ENCODE measurements at places on chromosomes 6 and 20.
A peak's percentile ranks its signal among the peaks of the same experiment; 100 is the strongest.

- no peak for DNase-seq
Measured at GRCh38 chr20:3420211-3420707, 12.8 kb upstream of the DNAAF9 start.

DNA sequence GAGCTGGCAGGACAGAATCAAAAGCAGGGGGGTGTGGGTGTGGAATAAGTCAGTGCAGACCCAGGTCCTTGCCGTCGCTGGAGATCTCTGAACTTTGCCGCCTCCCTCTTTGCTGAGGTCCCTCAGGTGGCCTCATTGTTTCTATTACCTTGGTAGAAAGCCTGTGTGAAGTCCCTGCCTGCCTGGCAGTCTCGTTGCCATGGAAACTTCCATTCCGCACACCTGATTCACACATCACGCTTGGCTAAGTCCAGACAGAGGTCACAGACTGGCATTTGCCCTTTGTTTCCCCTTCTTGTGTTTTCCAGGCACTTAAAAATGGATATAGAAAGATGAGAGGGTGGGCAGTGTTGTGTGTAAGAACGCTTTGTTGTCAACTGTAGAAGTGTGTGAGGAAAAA lies 260.6 kb downstream of the PRL start:
- peak; percentile 86 for DNase-seq

DNA sequence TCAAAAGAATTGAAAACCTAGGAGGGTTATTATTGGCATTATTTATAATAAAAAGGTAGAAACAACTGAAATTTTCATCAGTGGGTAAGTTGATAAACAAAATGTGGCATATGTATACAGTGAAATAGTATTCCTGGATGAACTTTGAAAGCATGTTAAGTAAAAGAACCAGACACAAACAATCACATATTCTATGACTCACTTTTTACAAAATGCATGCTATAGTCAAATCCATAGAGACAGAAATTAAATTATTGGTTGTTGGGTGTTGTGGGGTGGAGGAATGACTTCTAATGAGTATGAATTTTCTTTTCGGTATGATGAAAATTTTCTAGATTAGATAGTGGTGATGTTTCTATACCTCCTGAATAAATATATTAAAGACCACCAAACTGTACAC lies 94.6 kb downstream of the LRRC1 start:
- no peak for DNase-seq

DNA sequence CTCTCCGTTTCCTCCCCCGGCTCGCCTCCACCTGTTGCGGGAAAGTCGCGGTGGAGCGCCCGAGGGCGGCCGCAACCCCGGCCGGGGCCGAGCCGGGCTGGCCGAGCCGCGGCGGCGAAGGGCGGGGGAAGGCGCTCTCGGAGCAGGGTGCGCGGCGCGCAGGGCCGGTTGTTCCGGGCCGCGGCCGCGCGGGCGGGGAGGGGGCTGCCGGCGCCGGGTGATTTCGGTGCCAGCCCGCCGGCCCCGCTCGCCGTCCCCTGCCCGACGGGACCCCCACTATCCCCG lies 235 bp downstream of the MAP7 start:
- no peak for DNase-seq

- DNase-seq = no peak
Measured at GRCh38 chr6:92281571-92282076, 1137.7 kb downstream of the EPHA7 start.

GRCh38 chr6:168516944-168517741 lies 76.2 kb downstream of the SMOC2 start:
- no peak for DNase-seq

DNA sequence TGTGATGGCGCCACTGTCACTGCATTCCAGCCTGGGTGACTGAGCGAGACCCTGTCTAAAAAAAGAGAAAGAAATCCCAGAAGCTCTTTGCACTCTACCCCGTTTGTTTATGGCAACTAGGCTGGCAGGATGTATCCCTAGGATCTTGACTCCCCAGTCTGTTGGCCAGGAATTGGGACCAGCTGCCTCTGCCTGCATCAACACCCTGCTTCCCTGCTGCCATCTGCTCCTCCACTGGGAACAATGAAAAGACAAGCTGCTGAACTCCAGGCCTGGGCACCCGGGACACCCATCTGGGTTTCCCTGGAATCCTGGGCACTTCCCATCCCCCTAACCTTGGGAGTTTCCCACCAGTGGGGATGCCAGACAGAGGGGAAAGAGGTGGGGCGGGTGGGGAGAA lies 64.9 kb downstream of the CPNE5 start:
- DNase-seq = no peak

- DNase-seq = no peak
Measured at GRCh38 chr20:51318058-51318949, 224.2 kb downstream of the NFATC2 start.

GRCh38 chr20:57203204-57203603 lies 63.2 kb downstream of the BMP7 start:
- DNase-seq = no peak

- DNase-seq = peak; percentile 70
Measured at GRCh38 chr6:99344289-99344688, 5.2 kb downstream of the FAXC start.

GRCh38 chr20:23129891-23130621 lies 43.9 kb upstream of the CD93 start:
- no peak for DNase-seq

DNA sequence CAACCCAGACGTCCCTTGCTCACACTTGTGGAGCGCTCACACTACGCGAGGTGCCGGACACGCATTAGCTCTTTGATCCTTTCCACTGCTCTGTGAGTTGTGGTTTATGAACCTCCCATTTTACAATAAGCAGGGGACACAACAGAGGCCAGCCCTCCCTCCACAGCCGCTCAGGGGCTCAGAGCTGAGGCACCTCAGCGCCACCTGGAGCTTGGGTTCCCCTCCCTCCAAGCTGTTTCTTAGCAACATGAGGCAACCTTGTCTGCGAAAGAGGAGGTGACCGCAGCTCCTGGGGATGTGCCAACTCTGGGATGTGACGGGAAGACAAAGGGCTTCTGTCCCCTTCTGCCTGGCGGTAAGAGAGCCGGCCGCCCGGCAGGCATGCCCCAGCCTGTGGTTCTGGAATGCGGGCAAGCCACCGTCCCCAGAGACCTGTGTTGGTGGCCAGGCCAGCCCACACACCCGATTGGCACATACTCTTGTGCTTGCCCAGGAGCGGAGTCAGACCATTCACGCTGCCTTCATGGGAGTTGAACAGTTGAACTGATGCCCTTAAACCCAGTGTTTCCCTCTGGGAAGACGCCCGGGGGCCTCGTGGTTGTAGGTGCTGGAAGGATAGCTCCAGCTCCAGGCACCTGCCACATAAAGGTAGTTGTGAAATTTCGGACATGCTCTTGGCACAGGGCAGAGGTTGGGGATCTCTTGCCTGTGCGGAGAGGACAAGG lies 44.5 kb downstream of the RBM38 start:
- peak; percentile 36 for DNase-seq

DNA sequence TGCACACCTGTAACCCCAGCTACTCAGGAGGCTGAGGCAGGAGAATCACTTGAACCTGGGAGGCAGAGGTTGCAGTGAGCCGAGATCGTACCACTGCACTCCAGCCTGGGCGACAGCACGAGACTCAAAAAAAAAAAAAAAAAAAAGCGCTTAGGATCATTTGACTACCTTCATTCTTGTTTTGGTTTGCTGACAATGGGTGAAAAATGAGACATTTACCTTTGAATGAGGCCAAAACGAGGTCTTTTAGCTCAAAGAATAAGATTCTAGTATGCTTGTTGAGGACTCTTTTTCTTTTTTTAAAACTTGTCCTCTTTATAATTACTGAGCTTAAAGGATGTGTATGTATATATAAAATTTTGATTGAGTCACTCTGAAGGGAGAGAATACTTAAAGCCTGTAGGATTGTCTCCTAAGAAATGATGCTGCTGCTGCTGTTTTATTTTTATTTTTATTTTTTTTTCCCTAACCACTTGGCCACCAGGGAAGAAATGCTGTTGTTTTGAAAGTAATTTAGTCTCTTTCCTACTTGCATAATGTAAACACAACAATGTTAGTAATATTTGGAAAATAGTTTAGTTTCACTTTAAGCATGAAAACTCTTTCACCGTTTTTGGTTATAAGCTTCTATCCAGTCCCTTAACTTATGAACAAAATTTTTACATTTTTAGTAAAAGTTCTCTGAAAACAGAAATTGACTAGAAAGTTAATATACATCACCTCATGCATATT lies 7.9 kb downstream of the UBR2 start:
- no peak for DNase-seq

GRCh38 chr20:22619272-22619671 lies 34.9 kb upstream of the FOXA2 start:
- DNase-seq = no peak

- no peak for DNase-seq
Measured at GRCh38 chr6:42383421-42384205, 68.1 kb downstream of the TRERF1 start.

DNA sequence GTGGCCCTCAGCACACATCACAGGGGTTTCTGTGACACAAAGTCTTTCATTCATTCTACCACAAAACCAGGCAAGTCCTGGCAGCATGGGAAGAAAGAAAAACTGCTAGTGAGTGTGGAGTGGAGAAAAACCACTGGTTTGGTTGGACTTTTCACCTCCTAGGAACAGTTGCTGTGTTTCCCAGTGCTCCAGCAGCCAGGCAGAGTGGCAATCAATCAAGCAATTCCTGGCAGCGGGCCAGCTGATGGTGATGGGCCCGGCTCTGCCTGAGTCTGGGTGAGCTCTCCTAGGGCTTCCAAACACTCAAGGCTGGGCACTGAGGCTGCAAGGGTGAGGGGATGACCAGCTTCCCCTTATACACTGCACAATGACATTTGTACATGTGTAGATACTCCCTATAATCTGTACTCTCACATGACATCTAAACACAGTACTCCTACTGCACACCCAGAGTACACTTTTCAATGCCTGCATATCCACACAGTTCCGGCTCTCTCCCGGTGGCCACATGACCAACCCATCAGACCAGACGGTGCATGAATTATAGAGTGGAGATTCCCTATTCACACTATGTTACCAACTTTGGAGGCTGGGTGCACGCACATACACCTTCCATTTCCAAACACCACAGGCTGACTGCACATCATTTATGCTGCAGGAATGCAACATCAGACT lies 156.6 kb downstream of the UNC5CL start:
- DNase-seq = no peak

Measured in astrocyte (in vitro differentiated cells and primary cell).